ENCODE measurements at places on chromosomes 2 and 18. TPM values are rescaled to one million over a fixed set of nuclear protein-coding genes. Genes with fewer than 3 reads are reported as not detected.

Gene GALM
- total RNA-seq = 6.1 TPM

Gene MYL12A
- 793 TPM for total RNA-seq

Gene CHST10
- total RNA-seq = 12.3 TPM

Gene CCBE1
- total RNA-seq = not detected

Gene TMEM150A
- total RNA-seq = 14.6 TPM

Gene METTL4
- total RNA-seq = 16.1 TPM

Gene ST8SIA3
- total RNA-seq = not detected

Gene MAP3K19
- total RNA-seq = not detected

Gene MRPL30
- total RNA-seq = 30.7 TPM

Gene DPYSL5
- total RNA-seq = not detected

Gene CHN1
- 29.0 TPM for total RNA-seq

Gene NDUFV2
- 152 TPM for total RNA-seq

Gene INPP5D
- 43.3 TPM for total RNA-seq

Gene LONRF2
- total RNA-seq = not detected

Gene ARHGAP28
- 23.4 TPM for total RNA-seq

Gene SP140L
- total RNA-seq = 21.4 TPM

Gene FOXD4L1
- total RNA-seq = 0.18 TPM

Gene LINC00305
- not detected for total RNA-seq

Gene CD28
- total RNA-seq = not detected

Gene GDF7
- 1.1 TPM for total RNA-seq

Gene REG3A
- not detected for total RNA-seq

Gene RIT2
- total RNA-seq = not detected

Gene INHBB
- total RNA-seq = 1.8 TPM

Gene NAT8
- not detected for total RNA-seq

Gene CCDC150
- total RNA-seq = 18.1 TPM

Gene FRZB
- 0.09 TPM for total RNA-seq

Gene UCN
- not detected for total RNA-seq

Gene ACVR2A
- total RNA-seq = 7.5 TPM

Gene CNDP1
- total RNA-seq = not detected

Gene LBX2
- total RNA-seq = 3.8 TPM

Gene CTDP1
- 27.6 TPM for total RNA-seq

Measured in endothelial cell of umbilical vein (primary cell).